Stimulated activated CD4-positive, alpha-beta T cell treated with anti-CD3 and anti-CD28 coated beads, Interleukin-12 subunit alpha, Interleukin-12 subunit beta, amount 100 ng/mL, for 48 hours (primary cell): ENCODE measurements at places on chromosomes 16 and 17.
A peak's percentile ranks its signal among the peaks of the same experiment; 100 is the strongest.

GRCh38 chr17:68674029-68674925 is 73.1 kb upstream of the FAM20A start:
- DNase-seq, result no peak

GRCh38 chr16:68475071-68475470 is 26.8 kb upstream of the SMPD3 start:
- no peak for DNase-seq

DNA sequence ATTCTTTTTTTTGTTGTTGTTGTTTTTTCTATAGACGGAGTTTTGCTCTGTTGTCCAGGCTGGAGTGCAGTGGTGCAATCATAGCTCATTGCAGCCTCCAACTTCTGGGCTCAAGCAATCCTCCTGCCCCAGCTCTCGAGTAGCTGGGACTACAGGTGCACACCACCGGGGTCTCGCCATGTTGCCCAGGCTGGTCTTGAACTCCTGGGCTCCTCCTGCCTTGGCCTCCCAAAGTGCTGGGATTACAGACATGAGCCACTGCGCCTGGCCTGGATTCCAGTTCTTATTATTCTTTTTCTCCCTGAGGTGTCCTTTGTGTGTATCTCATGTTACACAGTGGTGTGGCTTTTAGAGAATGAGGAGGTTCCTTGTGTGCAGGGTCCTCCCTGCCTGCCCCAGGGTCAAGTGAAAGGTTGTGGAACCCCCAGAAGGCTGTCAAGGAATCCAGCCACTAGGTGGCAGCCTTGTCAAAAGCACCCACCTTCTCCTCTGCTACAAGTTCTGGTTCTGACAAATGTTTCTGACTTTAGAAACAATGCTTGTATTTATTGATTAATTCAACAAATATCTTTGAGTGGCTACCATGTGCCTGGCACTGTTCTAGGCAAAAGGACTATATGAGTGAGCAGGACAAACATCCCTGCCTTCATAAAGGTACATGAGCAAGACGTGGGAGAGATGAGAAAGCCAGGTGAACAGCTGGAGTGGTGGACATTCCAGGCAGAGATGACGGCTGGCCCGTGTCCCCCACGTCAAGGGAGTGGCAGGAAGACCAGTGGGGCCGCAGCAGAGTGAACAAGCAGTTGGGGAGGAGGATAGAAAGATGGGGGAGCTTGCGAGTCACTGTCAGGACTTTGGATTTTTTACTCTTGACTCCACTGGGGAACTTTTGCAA is 112.4 kb downstream of the SPECC1 start:
- DNase-seq, result peak; percentile 70

GRCh38 chr16:85372627-85373372 is 240.3 kb upstream of the GSE1 start:
- DNase-seq, result peak; percentile 13

GRCh38 chr17:16488186-16488967 is 3.6 kb downstream of the LRRC75A start:
- DNase-seq, result no peak

GRCh38 chr17:79393358-79394052 is 217.3 kb downstream of the RBFOX3 start:
- DNase-seq, result peak; percentile 85

- no peak for DNase-seq
Measured at GRCh38 chr16:66986559-66986958, 1.8 kb upstream of the CES4A start.

- no peak for DNase-seq
Measured at GRCh38 chr16:87742781-87743490, 22.9 kb downstream of the KLHDC4 start.

- no peak for DNase-seq
Measured at GRCh38 chr16:11624205-11624604, 37.5 kb upstream of the LITAF start.

DNA sequence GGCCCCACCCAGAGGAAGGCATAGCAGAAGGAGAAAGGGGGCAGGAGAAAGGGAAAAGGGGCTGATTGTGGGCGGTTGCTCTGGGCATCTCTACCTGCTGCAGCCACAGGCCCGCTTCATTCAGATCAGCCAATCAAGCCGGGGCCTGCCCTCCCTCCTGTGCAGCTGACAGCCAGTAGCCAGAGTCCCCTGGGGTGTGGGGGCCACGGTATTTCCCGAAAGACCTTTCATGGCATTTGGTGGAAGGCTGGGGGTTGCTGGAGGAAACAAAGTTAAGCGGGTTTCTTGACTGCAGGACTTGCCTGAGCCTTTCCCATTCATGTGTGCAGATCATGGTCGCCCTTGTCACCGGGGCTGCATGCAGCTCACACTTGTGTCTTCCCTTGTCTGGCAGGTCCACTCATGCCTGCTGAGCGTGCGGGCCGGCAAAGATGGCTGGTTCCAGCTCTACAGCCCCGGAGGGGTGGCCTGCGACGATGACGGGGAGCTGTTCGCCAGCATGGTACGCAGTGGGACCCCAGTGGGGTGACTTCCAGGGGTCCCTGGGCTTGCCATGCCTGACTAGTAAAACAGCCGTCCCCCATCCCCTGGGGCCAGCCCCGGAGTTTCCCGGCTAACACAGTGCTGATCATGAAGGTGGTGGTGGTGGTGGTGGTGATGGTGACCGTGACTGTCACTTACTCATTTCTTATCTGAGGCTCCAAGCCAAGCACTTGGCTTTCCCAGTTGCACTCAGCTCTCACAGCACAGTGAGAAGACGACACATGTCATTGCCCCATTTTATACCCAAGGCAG is 82.7 kb upstream of the PLCG2 start:
- DNase-seq, result no peak

GRCh38 chr16:87702325-87702811 is 63.4 kb downstream of the KLHDC4 start:
- DNase-seq, result peak; percentile 36

- DNase-seq, result no peak
Measured at GRCh38 chr17:8147805-8148404, 4.3 kb downstream of the PER1 start.

GRCh38 chr17:11506635-11507034 is 91.6 kb upstream of the DNAH9 start:
- no peak for DNase-seq

DNA sequence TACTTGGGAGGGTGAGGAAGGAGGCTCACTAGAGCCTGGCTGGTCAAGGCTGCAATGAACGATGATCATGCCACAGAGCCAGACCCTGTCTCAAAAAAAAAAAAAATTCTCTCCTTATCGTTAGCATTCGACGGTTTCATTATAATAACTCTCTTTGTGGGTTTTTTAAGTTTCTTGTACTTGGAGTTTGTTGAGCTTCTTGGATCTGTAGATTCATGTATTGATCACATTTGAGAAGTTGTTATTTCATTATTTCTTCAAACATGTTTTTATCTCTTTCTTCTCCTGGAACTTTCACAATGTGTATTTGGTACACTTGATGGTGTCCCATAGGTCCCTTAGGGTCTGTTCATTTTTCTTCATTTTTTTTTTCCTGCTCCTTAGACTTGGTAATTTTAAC is 16.8 kb upstream of the ABCA3 start:
- no peak for DNase-seq

- DNase-seq, result no peak
Measured at GRCh38 chr17:12900474-12900873, 111.2 kb downstream of the ARHGAP44 start.
